Stimulated activated CD8-positive, alpha-beta memory T cell treated with anti-CD3 and anti-CD28 coated beads, Interleukin-2, amount 100 ng/mL, for 1 hour (primary cell): ENCODE measurements at places on chromosomes 5 and 9.

GRCh38 chr5:26026044-26026443 lies 1012.3 kb downstream of the CDH9 start:
- DNase-seq = no peak

DNA sequence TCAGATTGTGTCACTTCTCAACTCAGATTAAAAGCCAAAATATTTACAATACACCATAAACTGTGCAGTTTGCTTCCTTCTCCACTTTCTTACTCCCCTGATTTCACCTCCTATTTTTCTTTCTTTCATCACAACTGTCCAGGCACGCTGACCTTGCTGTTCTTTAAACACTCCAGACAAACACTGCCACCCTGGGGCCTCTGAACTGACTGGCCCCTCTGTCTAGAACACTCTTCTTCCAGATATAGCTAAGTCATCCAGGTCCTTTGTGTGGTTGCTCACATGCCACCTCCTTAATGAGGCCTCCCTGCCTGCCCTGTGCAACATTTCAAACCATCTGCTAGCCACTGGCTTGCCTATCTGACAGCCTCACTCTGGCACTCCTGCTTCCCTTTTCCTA lies 46.6 kb downstream of the ATG10 start:
- no peak for DNase-seq

DNA sequence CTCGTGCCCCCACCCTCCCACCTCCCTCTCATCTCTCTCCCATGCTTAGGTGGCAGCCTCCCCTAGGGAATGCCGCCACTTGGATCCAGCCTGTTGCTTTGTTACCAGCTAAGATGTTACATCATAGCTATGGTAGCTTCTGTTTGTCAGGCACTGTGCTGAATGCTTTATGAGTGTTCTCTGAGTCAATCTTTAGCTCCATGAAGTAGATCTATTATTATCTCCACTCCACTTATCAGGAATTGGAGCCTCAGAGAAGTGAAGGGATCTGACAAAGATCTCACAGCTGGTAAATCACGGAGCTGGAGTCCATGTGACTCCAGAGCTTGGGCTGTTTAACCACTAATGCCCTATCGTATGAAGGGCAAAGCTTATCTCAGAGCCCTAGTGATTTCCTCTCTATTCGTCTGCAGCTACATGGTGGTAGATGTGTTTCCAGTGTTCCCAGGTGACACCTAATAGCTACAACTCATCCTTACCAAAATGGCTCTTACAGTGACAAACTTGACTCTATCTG lies 54.1 kb downstream of the GARNL3 start:
- no peak for DNase-seq

DNA sequence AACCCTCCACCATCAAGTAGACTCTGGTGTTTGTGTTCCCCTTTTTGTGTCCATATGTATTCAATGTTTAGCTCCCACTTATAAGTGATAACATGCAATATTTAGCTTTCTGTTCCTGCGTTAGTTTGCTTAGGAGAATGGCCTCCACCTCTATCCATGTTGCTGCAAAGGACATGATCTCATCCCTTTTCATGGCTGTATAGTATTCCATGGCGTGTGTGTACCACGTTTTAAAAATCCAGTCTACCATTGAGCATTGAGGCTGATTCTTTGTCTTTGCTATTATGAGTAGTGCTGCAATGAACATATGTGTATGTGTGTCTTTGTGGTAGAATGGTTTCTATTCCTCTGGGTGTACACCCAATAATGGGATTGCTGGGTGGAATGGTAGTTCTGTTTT lies 140.1 kb downstream of the BASP1 start:
- no peak for DNase-seq

GRCh38 chr5:143166661-143167420 lies 236.6 kb downstream of the NR3C1 start:
- DNase-seq = no peak

DNA sequence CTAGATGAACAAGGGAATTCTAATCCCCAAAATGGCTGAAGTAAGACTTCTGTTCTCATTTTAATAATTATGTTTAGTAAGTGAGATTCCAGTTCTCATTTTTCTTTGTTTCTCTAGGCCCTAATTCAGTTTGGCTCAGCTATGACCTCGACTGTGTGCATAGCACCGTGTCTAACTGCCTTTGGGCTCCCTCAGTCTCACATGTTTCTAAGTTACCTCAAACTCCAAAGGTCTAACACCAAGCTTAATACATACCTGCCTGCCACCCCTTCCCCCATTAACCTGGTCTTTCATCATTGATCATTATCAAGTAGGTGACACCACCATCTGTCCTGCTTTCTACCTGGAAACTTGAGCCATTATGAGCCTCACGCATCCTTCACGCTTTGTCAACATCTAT lies 273.2 kb downstream of the SAXO1 start:
- no peak for DNase-seq

GRCh38 chr5:67577424-67577823 lies 380.8 kb upstream of the CD180 start:
- DNase-seq = no peak

DNA sequence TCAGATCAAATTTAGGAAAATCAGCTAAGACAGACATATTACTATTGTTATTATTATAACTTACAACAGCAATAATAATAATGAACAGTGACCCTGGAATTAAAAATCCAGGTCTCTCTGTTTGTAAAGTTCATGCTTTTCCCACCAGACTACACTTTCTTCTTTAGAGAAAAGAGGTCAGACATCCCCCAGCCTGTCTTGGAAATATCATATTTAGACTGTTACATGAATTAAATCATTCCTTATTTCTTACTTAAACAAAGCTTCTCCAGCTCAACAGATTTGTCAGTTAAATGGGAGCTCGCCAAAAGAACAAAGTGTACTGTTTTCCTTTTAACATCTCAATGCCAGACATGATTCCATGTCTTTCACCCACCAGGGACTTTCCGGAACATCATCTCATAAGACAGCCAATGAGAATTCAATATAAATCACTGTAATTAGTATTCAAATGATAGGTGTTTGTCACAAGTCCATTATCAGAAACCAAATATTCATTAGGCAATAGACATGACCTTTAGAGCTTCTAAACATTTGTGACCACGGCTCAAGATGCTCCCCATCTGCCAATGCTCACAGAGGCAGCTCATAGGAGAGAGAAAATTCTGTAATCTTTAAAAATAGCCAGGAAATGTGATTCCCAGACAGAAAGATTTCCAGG lies 351.9 kb downstream of the ENC1 start:
- DNase-seq = no peak

DNA sequence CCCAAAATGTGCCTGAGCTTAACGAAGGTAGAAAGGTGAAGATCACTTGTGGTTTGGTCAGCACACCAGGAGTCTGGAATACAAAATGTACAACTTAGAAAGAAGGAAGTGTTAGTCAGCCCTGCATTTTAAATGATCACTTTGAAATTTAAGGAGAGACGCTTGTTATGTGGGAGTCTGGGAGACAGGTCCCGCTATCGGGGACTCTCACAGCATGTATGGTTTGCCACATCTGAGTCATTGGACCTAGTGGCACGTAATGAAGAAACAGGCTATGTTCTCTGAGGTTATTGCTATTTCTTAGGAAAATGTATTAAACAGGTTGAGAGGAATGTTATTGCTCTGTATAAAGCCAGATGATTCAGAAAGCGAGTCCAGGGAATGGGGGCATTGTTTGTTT lies 2362.5 kb upstream of the WWC1 start:
- no peak for DNase-seq

GRCh38 chr9:16869882-16870595 lies 431 bp downstream of the BNC2 start:
- no peak for DNase-seq

GRCh38 chr9:69811351-69811868 lies 9.2 kb upstream of the CFAP95 start:
- no peak for DNase-seq

GRCh38 chr5:100643473-100643872 lies 108.3 kb downstream of the FAM174A start:
- DNase-seq = no peak

- DNase-seq = no peak
Observed at GRCh38 chr5:103424453-103425205, 138.0 kb downstream of the NUDT12 start.
